Cortex of kidney (tissue), 1 donor: ENCODE measurements at places on chromosomes 1 and 21.

GRCh38 chr1:58798910-58799442 is 15.1 kb upstream of the JUN start:
- no peak for DNase-seq

DNA sequence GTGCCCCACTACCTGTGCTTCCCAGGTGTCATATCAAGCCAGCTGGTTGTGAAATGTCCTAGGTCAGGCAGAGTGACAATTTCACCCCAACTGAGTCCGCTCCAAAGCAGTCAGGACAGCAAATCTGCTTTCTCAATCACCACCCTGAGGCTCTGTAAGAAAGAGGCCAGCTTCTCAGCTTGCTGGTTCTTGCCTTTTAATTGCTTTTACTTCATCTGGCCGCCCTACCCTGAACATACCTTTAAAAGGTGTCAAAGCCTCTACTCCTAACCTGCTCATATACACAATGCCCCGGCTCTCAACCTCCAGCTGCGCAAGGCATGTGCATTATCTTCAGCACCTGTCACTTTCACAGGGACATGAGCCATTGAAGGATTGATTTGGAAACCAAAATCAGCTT is 581.6 kb downstream of the NPHP4 start:
- no peak for DNase-seq

DNA sequence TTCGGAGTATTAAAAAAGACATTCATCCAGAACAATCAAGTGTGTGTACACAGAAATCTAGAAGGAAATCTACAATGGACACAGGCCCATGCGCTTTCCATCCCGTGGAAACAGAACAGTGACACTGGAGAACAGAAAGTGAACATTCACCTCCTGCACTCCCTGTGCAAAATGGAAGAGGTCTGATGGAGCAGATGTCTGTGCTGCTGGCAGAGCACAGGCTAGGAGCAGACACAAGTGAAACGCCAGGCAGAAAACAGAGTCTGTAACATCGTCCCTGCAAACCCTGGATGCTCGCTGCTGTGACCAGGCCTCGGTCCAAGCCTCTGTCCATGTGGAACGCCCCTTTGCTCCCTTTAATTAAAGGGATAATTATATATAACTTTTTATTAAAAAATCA is 36.1 kb downstream of the SLC45A1 start:
- no peak for DNase-seq

DNA sequence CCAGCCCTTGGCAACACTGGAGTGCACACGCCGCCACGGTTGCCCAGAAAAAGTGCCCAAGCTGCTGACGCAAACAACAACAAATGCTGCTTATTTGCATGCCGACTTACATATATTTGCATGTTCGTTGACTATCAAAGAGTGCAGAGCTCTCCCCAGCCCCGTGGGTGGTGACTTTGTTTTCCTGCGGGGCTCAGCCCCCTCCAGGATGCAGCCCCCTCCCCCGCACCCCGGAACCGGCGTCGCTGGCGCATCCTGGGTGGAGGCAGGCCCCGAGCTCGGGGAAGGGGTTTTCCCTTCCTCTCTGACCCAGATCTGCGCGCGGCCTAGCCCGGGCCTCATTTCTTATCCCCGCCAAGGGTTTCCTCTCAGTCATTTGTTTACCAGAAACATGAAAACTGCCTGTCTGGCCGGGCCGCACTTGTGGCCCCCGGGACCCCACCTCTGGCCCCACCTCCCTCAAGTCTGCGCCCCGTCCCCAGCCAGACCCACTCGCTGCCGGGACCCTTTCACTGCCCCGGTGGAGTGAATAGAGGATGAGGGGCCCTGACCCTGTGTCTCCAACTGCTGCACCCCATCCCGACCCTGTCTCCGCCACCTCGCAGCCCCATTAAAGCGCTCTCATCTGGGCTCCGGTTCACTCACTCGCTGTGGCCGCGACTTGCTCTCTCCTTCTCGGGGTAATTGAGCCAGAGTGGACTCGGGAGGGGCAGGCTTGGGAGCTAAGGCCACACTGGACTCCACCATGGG is 5.5 kb downstream of the TNFRSF25 start:
- DNase-seq = no peak

GRCh38 chr1:1259951-1260600 is 13.6 kb upstream of the C1QTNF12 start:
- DNase-seq = no peak

GRCh38 chr1:47189844-47190508 is at the start of gene PDZK1IP1:
TSS of gene PDZK1IP1 (minus strand) at chr1:47190036. CDS start at chr1:47189932, 104 bp downstream.
- peak; percentile 33 for DNase-seq

- no peak for DNase-seq
These were observed 23.3 kb downstream of the ETNK2 start for GRCh38 chr1:204128464-204128963.

DNA sequence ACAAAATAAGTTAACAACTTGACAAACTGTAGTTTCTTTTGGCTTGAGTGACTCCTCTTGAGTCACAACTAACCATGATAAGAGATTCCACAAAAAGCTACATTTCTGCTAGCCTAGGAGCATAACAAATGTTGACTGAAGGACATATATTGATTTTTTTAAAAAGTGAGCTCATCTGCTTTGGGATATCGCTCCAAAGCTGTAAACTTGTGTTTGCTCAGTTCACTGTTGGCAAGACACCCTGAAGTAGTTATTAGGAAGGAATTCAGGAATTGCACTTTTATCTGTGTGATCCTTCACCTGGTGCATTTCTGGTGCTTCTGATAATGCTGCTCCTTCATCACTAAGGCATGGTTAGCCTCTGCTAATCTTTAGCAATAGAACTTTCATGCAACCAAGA is 23.7 kb downstream of the RWDD3 start:
- DNase-seq = no peak

DNA sequence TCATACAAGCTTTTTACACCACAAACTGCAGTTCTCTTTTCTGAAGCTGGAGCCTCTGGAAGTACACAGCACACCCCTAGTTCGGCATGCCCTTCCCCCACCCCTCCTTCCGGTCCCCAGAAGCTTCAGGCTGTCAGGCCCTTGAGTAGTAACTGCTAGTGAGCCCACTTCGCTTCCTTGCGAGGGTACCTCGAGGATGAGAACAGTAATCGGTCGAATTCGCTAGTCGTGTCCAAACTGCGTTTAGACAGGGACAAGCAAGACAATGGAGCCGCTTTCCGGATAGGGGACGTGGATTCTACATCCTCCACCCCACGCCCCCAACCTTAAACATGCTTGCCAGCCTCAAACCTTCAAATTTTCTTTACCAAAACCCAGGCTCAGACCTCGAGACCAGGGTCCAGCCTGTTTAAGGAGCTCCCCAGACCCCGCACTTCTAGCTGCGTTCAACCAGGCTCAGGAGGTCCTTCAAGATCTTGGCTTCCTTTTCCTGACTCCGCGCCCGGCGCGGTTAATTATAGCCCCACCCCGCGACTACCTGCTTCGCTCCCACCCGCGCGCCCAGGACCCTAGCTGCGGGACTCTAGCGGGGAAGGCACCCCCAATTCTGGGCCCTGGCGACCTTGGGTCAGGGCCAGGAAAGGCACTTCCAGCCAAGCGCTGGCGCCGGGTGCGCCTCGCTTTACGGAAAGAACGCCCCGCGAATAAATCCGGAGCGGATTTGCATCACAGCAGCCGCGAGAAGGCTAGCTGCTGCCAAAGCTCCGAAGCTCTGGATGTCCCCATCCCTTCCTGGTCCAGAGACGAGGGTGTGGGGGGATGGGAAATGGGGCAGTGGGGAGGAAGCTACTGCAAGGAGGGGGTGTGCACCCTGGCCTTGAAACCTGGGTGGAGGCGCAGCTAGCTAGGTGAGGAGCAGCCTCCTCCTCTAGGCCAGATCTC is 8.1 kb upstream of the TSPAN1 start:
- no peak for DNase-seq

GRCh38 chr1:178102218-178102617 is 8.3 kb downstream of the RASAL2 start:
- no peak for DNase-seq

GRCh38 chr1:5424802-5425703 is 567.2 kb downstream of the NPHP4 start:
- DNase-seq = no peak

DNA sequence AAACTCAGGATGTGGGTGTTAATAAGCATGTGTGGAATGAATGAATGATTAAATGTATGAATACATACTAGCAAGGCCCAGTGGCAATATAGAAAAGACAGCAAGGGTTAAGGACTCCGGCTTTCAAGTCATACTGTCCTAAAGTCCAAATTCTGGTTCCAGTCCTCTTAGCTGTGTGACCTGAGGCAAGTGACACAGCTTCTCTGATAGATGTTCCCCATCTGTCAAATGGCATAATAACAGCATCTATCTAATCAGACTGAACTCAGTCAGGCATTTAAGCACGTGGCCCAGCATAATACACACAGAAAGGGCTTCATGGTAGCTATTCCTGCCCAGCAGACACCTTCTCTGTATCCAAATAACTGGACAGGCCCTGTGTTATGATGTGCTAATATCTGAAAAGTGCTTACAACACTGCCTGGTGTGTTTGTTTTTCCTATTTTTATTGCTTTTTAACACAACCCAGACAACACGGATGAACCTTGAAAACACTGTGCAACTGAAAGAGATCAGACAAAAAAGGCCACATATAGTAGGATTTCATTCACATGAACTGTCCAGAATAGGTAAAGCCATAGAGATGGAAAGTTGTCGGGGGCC is 12.4 kb downstream of the ASAP3 start:
- DNase-seq = no peak

DNA sequence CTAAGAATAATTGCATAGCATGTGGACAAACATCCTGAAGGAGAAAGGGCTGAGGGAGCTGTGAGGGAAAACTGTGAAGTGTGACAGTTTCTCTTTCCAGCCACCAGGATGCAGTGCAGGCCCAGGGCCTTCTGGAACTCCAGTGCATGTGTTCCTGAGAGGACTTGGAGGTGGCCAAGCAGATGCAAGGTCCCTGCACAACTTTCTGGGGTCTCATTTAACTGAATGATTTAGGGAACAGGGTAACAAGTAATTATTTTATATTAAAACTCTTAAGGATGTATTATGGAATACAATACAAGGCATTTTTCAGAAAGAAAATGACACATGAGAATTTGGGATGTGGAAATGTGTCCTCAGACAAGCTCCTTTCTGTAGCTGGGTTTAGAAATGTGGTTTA is 61.2 kb upstream of the MCOLN3 start:
- DNase-seq = no peak

DNA sequence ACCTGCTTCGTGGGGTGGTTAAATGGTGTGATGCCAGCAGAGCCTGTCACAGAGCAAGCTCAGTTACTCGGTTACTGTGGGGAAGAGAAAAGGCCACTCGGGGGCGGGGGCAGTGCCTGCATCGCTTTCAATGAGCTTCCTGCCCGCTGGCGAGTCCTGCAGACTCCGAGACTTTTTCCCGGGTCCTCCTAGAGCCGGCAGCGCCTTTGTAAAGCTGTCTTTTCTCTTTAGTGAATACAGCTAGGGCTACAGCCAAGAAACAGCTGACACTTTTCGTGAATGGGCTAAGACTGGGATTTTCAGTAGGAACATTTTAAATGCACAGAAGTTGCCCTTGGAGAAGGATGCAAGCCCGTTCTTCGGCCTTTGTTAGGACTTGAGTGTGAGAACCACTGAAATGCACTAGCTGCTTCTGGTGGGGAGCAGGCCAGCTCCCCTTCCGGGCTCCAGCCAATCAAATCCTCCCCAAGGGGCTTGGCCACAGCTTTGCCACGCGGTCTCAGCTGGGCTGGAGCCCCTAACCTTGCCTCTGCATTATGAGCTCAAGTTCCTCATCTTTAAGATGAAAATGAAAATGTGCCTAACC is 23.4 kb upstream of the EFHD2 start:
- DNase-seq = no peak

DNA sequence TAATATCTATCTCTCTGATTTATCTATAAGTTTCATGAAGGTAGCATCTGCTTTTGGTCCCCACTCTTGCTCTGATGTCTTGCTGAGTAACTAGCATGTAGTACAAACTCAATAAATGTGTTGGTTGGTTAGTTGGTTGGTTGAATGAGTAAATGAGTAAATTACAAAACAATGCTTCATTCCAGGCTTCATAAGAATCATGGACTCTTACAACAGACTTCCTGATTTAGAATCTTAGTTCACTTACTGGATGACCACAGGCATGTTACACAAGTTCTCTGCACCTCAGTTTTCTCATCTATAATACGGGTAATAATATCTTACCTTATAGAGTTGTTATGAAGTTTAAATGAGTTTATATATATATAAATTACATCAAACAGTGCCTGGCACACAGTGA is 98.6 kb downstream of the ZNF281 start:
- no peak for DNase-seq
